ENCODE measurements at places on chromosomes 16 and 17.

GRCh38 chr17:63699638-63700527, at the start of gene LIMD2:
LIMD2 (minus strand) TSS chr17:63700125; CDS start chr17:63699298, 827 bp downstream.
- no peak for DNase-seq

- DNase-seq = no peak
These were observed 455.5 kb downstream of the SOX9 start for GRCh38 chr17:72576289-72576759.

DNA sequence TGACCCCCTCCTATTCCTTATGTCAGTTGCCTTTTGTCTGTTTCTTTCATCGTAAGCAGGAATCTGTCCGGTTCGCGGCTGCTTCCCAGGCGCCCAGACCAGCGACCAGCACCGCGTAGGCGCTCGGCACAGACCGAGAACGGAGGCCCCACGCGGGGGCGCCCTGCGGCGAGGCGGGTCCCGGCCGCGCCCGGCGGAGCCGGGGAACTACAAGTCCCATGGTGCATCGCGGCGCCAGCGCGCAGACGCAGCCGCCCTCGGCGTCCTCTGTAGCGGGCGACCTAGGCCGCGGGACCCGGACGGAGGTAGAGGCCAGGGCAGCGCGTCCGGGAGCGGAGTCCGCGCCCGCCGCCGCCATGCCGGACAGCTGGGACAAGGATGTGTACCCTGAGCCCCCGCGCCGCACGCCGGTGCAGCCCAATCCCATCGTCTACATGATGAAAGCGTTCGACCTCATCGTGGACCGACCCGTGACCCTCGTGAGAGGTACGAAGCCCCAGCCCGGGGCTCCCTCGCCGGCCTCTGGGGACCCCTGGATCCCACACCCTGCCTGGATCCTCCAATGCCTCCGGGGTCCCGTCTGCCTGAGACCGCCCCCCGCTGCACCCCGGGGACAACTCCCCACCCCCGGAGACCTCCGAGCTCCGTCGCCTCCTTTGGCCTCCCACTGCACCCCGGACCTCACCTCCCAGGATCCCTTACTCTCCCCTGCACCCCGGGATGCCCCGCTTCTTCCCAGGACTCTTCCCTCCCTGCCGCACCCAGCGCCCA, at the start of gene NDUFB10:
Gene NDUFB10, plus strand, starts transcription at position 270 of the 771 bp plus-strand sequence. Its CDS starts 87 bp downstream, at position 357.
- DNase-seq = peak; percentile 87

DNA sequence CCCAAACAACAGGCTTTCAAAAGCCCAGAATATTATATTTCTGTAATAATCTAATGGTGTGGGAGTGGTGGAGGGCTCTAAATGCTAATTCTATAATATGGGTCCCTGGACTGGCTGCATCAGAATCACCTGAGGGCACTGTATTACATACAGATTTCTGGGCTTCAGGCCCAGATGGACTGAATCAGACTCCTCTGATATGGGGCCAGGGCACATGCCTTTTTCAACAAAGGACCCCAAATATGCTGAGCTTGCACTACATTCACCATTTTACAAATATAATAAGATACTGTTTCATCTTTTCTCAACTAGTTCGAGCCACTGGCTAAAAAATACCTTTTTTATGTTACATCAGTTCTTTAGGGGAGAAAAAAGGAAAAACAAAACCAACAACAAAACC, 309.7 kb downstream of the MAP2K6 start:
- DNase-seq = no peak

GRCh38 chr17:31918701-31919128, 17.2 kb upstream of the UTP6 start:
- DNase-seq = no peak

DNA sequence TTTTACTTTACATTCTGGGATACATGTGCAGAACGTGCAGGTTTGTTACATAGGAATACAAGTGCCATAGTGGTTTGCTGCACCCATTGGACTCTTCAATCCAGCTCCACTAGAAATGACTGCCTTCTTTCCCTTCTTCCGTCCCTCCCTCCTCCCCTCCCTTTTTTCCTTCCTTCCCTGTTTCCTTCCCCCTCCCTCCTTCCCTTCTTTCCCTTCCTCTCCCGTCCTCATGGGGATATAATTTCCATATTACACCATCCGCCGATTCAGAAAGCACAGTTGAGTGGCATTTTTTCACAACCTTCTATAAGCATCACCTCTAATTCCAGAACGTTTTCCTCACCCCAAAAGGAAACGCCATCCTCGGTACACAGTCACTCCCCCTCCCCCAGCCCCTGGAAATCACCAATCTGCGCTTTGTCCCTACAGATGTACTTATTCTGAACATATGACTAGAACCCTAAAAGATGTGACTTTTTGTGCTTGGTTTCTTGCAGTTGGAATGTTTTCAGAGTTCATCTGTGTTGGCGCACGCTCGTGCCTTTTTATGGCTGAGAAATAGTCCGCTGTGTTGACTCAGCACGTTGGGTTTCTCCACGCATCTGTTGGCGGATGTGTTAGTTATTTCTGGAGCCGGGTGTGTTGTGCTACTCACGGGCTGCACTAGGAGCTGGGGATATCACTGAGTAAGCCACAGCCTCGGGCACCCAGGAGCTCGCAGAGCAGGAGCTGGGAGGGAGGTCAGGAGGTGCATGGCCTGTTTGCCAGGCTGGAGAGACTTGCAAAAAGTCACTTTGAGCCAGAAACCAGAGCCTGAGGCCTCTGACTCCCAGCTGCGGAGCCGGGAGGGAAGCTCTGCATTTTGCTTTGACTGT, 336.4 kb downstream of the SEC14L1 start:
- peak; percentile 80 for DNase-seq

DNA sequence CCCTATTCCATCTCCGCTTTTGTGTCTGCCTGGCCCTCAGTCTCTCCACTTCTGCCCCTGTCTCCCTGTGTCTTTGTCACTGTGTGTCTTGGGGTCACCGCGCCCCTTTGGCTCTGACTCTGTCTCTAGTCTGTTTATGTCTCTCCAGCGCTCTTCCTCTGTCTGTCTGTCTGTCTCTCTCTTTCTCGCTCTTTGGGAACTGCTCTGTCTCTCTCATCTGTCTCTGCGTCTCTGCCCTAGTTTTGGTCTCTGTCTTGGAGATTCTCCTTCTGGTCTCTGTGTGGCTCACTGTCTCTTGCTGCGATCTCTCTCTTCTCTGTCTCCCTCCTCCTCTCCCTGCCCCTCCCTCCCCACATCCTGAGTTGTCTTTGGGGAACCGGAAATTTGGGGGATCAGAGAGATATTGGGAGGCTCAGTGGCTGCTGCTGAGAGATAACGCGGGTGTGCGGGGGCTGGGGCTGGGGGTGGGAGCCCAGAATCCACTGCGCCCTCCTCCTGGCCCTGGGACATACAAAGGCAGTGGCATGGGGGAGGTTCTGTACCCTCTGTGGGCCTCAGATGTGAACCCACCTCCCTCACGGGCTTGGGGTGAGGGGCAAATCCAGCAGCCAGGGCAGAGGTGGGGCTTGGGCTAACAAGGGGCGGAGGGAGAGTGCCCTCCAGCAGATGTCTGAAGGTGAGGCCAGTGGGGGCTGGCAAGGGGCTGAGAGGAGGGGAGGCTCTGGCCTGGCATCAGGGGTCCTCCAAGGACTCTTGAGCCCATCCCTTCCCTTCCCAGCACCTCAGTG, 24.4 kb downstream of the LAT start:
- DNase-seq = no peak

GRCh38 chr16:27326738-27327585, 13.2 kb downstream of the IL4R start:
- DNase-seq = peak; percentile 96

DNA sequence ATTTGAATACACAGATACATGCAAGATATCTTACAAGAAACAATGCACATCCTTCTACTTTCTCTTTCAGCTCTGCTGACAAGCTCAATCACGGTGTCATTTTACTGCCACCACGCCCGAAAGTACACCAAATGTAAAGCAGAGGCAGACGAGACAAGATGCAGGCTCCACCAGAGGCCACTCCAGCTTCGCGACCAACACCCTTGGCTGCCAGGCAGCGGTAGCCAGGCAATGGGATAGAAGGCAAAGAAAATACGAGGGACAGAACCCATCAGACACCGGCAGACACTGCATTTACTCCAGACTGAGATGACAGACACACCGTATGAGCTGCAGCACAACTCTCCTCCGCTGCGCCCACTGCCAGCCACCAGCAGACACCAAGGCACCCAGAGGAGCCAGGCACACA, 41.0 kb downstream of the USP22 start:
- DNase-seq = no peak

- DNase-seq = no peak
These were observed 17.3 kb downstream of the FA2H start for GRCh38 chr16:74757349-74757748.

DNA sequence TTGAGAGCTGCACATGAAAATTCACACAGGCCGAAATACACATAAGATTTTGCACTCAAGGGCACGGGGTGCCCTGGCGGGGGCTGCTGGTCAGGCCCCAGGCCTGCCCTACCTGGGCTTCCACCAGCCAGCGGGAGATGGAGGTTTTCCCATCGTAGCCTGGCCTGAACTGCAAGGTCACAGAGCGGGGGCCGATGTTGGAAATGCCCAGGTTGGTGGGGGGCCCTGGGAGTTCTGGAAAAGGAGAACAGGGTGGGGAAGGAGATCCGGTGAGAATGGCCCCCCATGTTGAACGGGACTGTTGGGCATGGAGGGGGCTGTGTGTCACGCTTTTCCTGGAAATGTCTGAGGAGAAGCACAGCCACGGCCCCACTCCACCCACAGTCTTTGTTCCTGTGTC, 87.3 kb upstream of the CDC42EP4 start:
- DNase-seq = no peak

DNA sequence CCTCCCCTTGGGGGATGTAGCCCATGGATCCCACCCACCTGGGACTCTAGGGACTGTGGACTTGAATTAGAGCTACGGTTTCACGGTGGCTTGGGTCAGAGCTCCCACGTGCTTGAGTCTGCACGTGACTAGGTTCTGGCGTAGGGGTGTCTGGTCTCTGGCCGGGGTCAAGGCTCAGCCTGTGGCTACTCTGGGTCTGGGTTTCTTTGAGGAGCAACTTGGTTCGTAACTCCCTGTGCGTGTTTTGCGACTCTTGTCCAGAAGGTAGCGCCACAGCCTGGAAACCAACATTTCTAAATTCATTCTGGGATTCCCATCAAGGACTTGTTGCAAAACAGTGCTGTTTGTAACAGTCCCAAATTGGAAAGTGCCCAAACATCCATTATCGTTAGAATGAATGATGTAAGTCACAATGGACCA, 470 bp upstream of the GGT6 start:
- DNase-seq = no peak

- DNase-seq = no peak
These were observed 183.5 kb downstream of the CPPED1 start for GRCh38 chr16:12620150-12620549.

DNA sequence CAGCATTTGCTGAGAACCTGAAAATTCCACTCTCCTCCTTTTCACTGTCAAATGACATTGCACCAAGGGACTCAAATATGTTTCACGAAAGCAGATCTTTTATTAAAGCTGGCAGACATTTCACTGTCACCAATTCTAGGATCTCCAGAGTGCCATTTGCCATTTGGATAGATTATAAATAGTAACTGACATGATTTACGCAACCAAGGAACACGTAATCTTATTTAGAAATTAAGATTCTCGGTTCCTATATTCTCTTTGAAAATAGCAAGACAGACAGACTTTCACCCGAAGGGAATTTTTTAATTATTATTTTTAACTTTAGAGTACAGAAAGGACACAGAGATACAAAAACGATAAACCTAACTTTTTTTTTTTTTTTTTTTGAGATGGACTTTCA, 49.6 kb downstream of the ANKFY1 start:
- no peak for DNase-seq

GRCh38 chr17:38508954-38509771, 80.9 kb downstream of the ARHGAP23 start:
- DNase-seq = peak; percentile 58

DNA sequence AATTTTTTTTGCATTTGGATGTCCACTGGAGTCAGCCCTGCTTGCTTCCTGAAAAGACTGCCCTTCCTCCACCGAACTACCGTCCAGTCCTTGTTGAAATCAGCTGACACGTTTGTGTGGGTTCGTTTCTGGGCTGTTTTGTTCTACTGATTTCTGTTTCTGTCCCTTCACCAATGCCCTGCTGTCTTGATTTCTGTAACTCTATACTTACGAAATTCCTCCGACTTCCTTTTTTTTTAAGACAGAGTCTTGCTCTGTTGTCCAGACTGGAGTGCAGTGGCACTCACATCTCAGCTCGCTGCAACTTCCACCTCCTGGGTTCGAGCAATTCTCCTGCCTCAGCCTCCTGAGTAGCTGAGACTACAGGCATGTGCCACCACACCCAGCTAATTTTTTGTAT, 8.4 kb upstream of the GAA start:
- no peak for DNase-seq

DNA sequence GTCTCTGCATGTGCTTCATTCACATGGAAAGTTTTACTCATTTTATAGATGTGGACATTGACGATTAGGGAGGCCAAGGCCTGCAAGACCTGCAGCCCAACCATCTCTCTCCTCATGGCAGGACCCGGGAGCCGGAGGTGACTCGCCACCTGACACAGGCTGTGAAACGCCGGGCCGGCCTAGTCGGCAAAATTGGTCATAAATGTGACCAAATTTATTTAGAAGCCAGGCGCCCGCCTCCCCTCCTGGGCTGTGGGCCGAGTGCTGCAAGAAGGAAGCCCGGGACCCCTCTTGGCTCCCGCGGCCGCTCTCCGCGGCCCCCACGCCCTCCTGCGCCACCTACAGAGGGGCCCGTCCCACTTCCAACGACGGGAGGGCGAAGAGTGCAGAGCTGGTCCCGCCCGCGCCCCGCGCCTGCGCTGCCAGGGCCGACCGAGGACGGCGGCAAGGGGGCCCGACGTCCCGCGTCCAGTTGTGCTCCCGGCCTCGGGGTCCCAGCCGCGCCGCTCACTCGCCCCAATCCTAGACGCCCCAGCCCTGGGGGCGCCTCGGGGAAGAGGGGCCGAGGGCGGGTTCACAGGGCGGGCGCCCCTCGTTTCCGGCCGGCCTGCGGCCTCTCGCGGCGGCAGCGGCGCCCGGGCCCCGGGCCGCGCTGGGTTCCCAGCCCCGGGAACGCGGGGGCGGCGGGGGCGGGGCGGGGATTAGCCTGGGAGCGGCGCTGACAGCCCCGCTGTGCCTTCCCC, 47.5 kb downstream of the WNT3 start:
- DNase-seq = peak; percentile 53

- DNase-seq = no peak
These were observed 160.1 kb downstream of the SALL1 start for GRCh38 chr16:50991006-50991405.

DNA sequence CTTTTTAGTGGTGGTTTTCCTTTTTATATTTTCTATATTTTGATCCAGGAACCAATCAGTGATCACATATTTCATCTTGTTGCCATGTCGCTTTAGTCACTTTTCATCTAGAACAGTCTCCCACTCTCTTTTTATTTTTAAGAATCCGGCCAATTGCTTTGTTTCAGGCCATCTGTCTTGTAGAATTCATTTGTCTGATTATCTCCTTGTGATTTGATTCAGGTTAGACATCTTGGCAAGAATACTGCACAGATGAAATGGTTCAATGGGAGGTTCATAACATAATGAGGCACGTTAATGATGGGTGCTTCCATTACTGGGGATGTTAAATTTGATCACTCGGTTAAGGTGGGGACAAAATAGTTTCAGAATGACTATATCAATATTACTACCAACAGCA, 49.1 kb downstream of the NUP88 start:
- DNase-seq = no peak

DNA sequence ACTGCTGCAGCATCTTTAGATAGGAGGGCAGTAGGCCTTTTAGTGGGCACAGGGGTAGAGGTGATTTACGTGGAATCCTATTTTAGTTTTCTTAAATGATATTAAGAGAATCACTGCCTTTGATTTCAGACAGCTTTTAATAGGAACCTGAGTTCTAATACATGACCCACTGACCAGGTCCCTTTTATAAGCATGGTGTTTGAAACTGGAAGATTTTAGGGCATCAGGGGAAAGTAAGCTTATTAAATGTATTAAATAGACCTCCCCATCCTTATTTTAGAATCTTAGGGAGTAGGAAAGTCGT, 2.0 kb downstream of the MSL1 start:
- DNase-seq = no peak
